Ascending aorta (tissue), 2 donors: ENCODE measurements at places on chromosomes 7 and 10.

- H3K36me3 ChIP-seq: no peaks in the 10 kb centered on the region
- H3K27ac ChIP-seq: no peak overlapping the region
- H3K27me3 ChIP-seq: no peaks in the 10 kb centered on the region
- no peaks in the 10 kb centered on the region for H3K4me1 ChIP-seq
- H3K4me3 ChIP-seq: no peak overlapping the region
Observed at GRCh38 chr7:12297283-12298108, 86.4 kb downstream of the TMEM106B start.

GRCh38 chr10:53754596-53755250, 982.1 kb upstream of the MBL2 start:
- no peak overlapping the region for H3K27ac ChIP-seq
- DNase-seq: no peak
- no peak overlapping the region for H3K4me3 ChIP-seq
- H3K36me3 ChIP-seq: no peaks in the 10 kb centered on the region

DNA sequence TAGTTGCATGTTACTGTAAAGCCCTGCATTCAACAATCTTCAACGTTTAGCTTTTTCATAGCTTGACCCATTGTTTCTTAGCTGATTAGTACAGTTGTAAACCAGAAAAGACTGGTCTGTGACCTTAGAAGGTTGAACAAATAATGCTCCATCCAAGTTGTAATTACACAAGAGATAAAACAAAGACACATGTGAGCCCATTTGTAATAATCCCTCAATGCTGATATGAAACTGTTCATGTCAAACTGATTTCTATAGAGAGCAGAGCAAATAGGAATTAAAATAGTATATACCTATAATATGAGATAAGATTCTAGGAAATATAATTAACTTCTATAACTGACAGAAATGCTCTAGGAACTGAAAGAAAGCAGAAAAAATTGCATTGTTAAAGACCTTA, 94.7 kb upstream of the SLC25A13 start:
- no peaks in the 10 kb centered on the region for H3K36me3 ChIP-seq
- DNase-seq: no peak

DNA sequence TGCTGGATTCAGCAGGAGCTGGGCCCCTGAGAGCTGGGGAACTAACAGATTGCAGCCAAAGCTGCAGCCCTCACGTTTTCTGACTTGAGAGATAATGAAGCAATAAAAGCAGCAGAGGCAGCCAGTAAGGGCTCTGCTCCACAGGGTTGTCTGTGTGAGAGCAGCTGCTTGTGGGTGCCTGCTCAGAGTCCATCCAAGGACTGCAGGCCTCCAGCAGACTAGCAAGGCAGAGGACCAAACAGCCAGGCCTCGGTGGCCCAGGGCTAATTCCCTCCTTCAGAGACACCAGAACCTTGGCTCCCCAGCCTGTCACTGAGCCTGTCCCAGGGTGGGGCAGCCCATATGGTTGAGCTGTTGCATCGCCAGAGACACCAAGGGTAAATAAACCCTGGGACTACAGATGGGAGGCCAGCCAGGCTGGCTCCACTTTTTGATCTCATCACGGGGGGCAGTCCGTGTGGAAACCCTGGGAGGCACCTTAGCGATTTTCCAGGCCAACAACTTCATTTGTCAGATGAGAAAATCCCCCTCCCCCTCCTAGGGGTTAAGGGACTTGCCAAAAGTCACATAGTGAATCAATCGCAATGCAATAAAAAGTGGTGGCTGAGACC, 229.2 kb downstream of the WDR11 start:
- no peak overlapping the region for H3K27ac ChIP-seq
- H3K27me3 ChIP-seq: no peaks in the 10 kb centered on the region
- H3K4me1 ChIP-seq: no peaks in the 10 kb centered on the region
- H3K4me3 ChIP-seq: no peak overlapping the region
- H3K36me3 ChIP-seq: no peaks in the 10 kb centered on the region

- no peak for DNase-seq
- no peak overlapping the region for H3K4me3 ChIP-seq
- no peaks in the 10 kb centered on the region for H3K4me1 ChIP-seq
- no peak overlapping the region for H3K27ac ChIP-seq
Observed at GRCh38 chr10:218798-219197, 83.5 kb downstream of the ZMYND11 start.

DNA sequence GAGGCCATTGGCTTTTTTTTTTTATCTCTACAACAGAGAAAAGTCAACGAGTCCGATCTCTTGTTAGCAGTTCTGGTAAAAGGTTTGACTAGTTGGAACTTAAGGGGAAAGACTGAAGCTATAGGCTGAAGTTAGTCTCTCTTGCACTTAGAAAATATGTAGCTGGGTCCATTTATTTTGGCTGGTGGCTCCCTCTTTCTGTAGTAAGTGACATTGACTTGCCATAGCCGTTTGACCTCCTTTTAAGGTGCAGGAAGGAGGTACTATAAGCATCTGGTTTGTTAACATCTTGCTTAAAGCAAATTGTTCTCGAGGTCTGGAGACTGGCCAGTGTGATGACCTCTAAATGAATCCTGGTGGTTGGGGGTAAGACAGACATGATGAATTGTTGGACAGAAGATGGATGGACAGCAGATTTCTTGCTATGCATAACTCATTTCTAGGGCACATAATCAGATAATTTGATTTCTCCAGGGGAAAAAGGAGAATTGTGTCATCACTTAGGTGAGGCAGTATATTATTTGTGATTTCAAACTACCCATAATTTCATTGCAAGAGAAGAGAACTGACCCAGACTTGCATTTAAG, 356.3 kb upstream of the GALNT17 start:
- no peak for DNase-seq
- no peak overlapping the region for H3K27ac ChIP-seq
- no peaks in the 10 kb centered on the region for H3K4me1 ChIP-seq
- peaks cover 26% of the 10 kb centered on the region for H3K36me3 ChIP-seq
- no peak overlapping the region for H3K4me3 ChIP-seq

GRCh38 chr10:122706947-122707346, 7.3 kb upstream of the C10orf120 start:
- no peaks in the 10 kb centered on the region for H3K27me3 ChIP-seq
- H3K36me3 ChIP-seq: no peaks in the 10 kb centered on the region
- H3K4me3 ChIP-seq: no peak overlapping the region
- no peak overlapping the region for H3K27ac ChIP-seq
- DNase-seq: no peak

- H3K4me3 ChIP-seq: no peak overlapping the region
- H3K36me3 ChIP-seq: no peaks in the 10 kb centered on the region
- H3K27me3 ChIP-seq: no peaks in the 10 kb centered on the region
Observed at GRCh38 chr10:18158773-18159265, 18.6 kb downstream of the CACNB2 start.

DNA sequence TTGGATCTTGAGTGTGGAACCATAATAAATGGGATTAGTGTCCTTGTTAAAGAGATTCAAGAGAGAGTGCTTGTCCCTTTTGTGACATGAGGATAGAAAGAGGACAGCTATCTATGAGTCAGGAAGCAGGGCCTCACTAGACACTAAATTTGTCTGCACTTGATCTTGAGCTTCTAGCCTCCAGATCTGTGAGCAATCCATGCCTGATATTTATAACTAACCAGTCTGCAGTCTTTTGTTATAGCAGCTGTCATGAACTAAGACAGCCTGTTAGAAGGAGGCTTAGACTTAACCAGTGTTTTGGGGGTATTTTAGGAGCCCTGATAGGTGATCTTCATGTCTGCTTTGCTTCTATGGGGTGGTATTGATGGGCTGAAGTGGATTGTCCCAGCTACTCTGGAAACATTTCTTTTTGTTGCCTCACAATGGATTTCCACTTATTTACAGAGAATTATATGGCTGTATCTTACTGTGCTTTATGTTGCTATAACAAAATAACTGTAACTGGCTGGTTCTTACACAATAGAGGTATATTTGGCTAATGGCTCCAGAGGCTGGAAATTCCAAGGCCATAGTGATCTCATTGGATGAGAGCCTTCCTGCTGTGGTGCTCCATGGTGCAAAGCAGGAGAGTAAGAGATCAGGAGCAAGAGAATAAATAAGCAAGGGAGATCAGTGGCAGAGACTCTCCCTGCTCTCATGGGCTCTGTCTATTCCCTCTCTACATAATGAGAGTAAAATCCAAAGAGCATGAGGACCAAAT, 23.4 kb upstream of the AKR1C3 start:
- H3K27ac ChIP-seq: peak overlapping the region; percentile 90
- no peaks in the 10 kb centered on the region for H3K27me3 ChIP-seq
- H3K36me3 ChIP-seq: no peaks in the 10 kb centered on the region
- no peak for DNase-seq
- H3K4me3 ChIP-seq: no peak overlapping the region
- H3K4me1 ChIP-seq: peaks cover 8% of the 10 kb centered on the region

GRCh38 chr10:2933071-2933470, 134.3 kb upstream of the PFKP start:
- H3K27me3 ChIP-seq: no peaks in the 10 kb centered on the region
- DNase-seq: no peak
- H3K4me3 ChIP-seq: no peak overlapping the region
- H3K4me1 ChIP-seq: no peaks in the 10 kb centered on the region
- H3K27ac ChIP-seq: no peak overlapping the region

GRCh38 chr7:28609608-28610007, 197.3 kb downstream of the CREB5 start:
- no peaks in the 10 kb centered on the region for H3K4me1 ChIP-seq
- DNase-seq: no peak
- no peaks in the 10 kb centered on the region for H3K36me3 ChIP-seq
- H3K4me3 ChIP-seq: no peak overlapping the region
- H3K27me3 ChIP-seq: no peaks in the 10 kb centered on the region

GRCh38 chr10:75203724-75204123, 6.9 kb upstream of the VDAC2 start:
- DNase-seq: no peak
- H3K27ac ChIP-seq: peak overlapping the region; percentile 63
- peaks cover 8% of the 10 kb centered on the region for H3K4me1 ChIP-seq
- no peak overlapping the region for H3K4me3 ChIP-seq

DNA sequence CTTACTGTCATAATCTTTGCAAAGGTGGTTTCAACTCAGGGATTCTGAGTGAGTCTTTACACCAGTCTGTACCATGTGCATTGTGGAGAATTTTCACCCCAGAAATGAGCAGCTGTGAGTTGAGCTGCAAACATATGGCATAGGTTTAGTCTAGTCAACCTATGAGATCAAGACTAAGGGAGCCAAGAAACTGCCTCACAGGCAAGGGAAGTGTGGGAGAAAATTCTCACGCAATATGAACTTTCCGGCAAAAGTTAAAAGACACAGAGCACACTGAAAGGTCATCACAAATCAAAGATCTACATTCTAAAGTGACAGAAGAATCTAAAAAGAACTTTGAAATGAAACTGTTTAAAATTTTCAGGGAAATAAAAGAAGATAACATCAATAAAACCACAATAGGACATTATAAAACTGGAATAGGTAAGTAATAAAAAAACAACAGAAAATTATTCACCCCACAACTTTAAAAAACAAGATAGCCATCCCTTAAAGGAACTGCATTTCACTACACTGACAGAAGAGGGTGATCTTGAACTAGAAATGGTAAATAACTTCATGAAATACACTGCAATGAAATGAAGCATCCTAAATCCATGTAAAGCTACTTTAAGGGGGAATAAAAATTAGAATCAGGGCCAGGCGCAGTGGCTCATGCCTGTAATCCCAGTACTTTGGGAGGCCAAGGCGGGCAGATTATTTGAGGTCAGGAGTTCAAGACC, 63.5 kb downstream of the LGI1 start:
- DNase-seq: no peak
- H3K4me1 ChIP-seq: no peaks in the 10 kb centered on the region
- H3K4me3 ChIP-seq: no peak overlapping the region
- H3K27me3 ChIP-seq: no peaks in the 10 kb centered on the region
- H3K36me3 ChIP-seq: no peaks in the 10 kb centered on the region

- H3K27me3 ChIP-seq: no peaks in the 10 kb centered on the region
- no peaks in the 10 kb centered on the region for H3K36me3 ChIP-seq
- H3K4me1 ChIP-seq: no peaks in the 10 kb centered on the region
- H3K4me3 ChIP-seq: no peak overlapping the region
- DNase-seq: no peak
- no peak overlapping the region for H3K27ac ChIP-seq
Observed at GRCh38 chr10:25902002-25902401, 32.0 kb upstream of the MYO3A start.

- H3K27ac ChIP-seq: no peak overlapping the region
- H3K36me3 ChIP-seq: no peaks in the 10 kb centered on the region
- H3K4me1 ChIP-seq: no peaks in the 10 kb centered on the region
- no peak overlapping the region for H3K4me3 ChIP-seq
- no peaks in the 10 kb centered on the region for H3K27me3 ChIP-seq
Observed at GRCh38 chr7:21071561-21072501, 285.1 kb upstream of the SP8 start.

DNA sequence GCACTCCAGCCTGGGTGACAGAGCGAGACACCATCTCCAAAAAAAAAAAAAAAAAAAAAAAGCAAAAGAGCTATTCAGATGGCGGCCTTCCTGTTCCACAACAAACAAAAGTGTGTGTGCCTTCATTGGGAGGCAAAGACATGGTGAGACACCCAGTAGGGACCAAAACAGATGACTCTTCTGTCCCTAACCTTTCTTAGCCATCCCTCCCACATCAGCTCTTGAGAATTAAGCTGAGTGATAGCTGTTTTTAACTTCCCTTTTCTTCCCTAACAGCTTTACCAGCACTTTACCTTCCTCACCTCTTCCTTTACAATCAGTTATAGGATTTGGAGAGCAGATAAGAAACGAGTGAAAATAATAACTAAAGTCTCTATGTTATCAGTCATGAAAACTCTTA, 48.2 kb downstream of the ARMH3 start:
- H3K27ac ChIP-seq: no peak overlapping the region
- no peaks in the 10 kb centered on the region for H3K27me3 ChIP-seq
- no peak for DNase-seq

DNA sequence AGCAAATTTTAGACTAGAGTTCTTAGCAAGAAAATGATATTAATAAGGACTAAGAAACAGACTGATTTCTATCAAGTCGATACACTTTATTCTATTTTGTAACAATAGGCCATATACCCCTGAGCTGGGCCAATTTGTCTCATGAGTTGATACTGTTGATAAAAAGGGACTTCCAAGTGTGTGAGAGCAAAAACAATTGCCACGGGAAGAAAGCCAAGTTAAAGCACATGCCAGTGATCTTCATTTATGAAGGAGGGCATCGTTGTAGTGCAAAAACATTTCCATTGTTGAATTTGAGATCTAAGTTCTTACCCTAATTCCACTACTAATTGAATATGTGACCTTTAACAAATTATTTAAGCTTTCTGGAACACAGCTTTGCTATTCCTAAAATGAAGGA, 119.9 kb downstream of the CNOT4 start:
- no peak for DNase-seq
- no peaks in the 10 kb centered on the region for H3K27me3 ChIP-seq
- H3K36me3 ChIP-seq: peaks cover 12% of the 10 kb centered on the region

- no peaks in the 10 kb centered on the region for H3K27me3 ChIP-seq
- H3K27ac ChIP-seq: no peak overlapping the region
- H3K4me1 ChIP-seq: no peaks in the 10 kb centered on the region
Observed at GRCh38 chr10:17528306-17528862, 74.0 kb upstream of the ST8SIA6 start.

- no peak for DNase-seq
- no peaks in the 10 kb centered on the region for H3K36me3 ChIP-seq
- no peak overlapping the region for H3K4me3 ChIP-seq
- no peaks in the 10 kb centered on the region for H3K27me3 ChIP-seq
Observed at GRCh38 chr7:20395104-20395503, 64.4 kb downstream of the ITGB8 start.
